ENCODE measurements at places on chromosomes 1 and 21.

GRCh38 chr1:14845851-14846250 is 247.4 kb downstream of the KAZN start:
- no peak for DNase-seq

- no peak for DNase-seq
Observed at GRCh38 chr1:204370176-204370575, 10.4 kb upstream of the PLEKHA6 start.

GRCh38 chr1:7422081-7422480 is 349.0 kb upstream of the VAMP3 start:
- DNase-seq: no peak

DNA sequence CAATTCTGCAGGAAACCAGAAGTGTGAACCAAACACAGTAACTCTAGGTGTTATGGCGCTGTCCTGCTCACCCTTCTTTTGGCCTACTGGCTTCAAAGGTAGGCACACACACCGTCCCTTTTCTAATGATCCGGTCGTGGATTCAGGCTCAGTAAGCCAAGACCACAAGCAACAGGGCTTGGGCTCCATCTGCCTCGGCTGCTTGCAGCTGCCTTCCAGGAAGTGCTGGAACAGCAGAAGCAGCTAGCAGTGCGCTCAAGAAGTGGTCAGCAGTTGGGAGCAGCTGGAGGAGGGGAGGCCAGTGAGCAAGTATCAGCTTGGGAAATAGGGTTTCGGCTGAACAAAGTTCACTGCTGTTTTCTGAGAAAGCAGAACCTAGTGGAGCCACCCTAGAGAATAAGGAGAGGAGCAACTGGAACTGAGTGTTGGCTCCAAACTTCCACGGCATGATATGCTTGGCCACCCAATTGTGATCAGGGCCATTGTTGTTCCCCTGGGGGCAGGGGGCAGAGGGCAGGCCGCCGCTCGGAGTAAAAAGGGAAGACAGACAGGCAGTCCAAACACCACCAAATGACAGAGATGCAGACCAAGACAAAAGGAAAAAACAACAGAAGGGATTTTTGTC is 173.4 kb downstream of the TOMM20 start:
- no peak for DNase-seq

GRCh38 chr1:32330558-32331151 is 5.4 kb downstream of the MARCKSL1 start:
- DNase-seq: no peak

- no peak for DNase-seq
Observed at GRCh38 chr1:14055442-14056223, 355.6 kb downstream of the PRDM2 start.

- DNase-seq: peak; percentile 33
Observed at GRCh38 chr1:35691080-35691479, 27.6 kb downstream of the C1orf216 start.

DNA sequence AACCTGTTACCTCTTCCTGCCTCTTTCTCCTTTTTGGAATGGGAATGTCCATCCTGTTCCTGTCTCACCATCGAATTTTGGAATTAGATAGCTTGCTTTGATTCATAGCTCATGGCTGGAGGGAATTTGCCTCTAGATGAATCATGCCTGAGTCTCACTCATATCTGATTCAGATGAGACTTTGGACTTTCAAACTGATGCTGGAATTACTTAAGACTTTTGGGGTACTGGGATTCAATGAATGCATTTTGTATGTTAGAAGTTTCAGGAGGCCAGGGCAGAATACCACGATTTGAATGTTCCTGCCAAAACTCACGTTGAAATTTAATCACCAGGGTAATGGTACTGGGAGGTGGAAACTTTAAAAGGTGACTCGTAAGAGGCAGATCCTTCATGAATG is 132.4 kb downstream of the DSCAM start:
- no peak for DNase-seq

DNA sequence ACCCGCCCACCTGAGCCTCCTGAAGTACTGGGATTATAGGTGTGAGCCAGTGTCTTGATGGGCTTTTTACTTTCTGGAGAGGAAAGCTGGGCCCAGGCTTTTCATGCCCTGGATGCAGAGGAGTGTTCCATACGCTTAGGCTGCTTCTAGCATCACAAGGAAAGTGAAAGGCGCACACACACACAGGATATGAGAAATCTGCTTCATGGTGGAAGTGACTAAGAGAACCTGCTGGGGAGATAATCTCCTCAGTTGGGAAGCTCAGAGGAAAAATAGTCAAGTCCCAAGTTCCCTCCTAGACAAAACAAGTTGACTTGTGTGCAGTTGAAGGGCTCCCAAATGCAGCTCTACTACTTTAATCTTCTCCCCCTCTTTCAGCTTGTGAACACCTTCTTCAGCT is 2.2 kb downstream of the NUDC start:
- no peak for DNase-seq

- no peak for DNase-seq
Observed at GRCh38 chr1:155960081-155960745, 18.1 kb downstream of the ARHGEF2 start.

GRCh38 chr1:1540090-1540817 is at the start of gene TMEM240:
Gene TMEM240, minus strand, starts transcription at chr1:1540624. Its CDS starts 278 bp downstream, at chr1:1540346.
- DNase-seq: no peak

Data from HEK293T (cell line).